Stimulated activated CD4-positive, alpha-beta T cell treated with anti-CD3 and anti-CD28 coated beads, Interleukin-15, amount 100 ng/mL, for 48 hours (primary cell): ENCODE measurements at places on chromosomes 1 and 21.

GRCh38 chr1:106439475-106439874 is 617.0 kb upstream of the PRMT6 start:
- DNase-seq = no peak

DNA sequence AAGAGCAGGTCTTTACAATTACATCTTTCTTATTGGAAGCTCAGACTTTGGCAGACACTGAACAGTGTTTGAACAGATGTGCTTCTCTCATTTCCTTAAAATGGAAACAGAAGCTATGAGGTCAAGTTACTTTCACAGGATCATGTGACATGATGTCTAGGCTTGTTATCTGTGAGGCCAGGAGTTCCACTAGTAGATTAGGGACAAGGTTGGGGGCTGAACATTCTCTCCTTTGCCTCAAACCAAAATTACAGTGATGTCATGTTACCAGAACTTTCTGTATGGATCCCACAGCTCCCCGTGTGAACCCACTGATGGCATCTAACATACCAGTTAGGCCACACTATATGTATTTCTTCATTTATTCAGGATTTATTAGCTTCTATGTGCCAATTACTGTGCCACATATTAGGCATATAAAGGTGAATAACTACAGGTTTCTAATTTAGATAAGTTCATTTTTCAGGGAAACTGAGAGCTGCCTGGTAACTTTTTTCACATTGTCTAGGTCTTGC is 6.0 kb downstream of the DYNLT5 start:
- no peak for DNase-seq

GRCh38 chr1:230808281-230808872 is 59.9 kb downstream of the C1orf198 start:
- DNase-seq = no peak

- DNase-seq = no peak
These were observed 7.5 kb downstream of the PRXL2B start for GRCh38 chr1:2594001-2594640.

GRCh38 chr21:45277101-45278045 is 10.3 kb downstream of the POFUT2 start:
- DNase-seq = no peak
